ENCODE measurements at places on chromosomes 7 and 10. TPM values are rescaled to one million over a fixed set of nuclear protein-coding genes. Genes with fewer than 3 reads are reported as not detected.

GRCh38 chr10:70396140-70396539, 7.8 kb upstream of the EIF4EBP2 start:
- DNase-seq: no peak

DNA sequence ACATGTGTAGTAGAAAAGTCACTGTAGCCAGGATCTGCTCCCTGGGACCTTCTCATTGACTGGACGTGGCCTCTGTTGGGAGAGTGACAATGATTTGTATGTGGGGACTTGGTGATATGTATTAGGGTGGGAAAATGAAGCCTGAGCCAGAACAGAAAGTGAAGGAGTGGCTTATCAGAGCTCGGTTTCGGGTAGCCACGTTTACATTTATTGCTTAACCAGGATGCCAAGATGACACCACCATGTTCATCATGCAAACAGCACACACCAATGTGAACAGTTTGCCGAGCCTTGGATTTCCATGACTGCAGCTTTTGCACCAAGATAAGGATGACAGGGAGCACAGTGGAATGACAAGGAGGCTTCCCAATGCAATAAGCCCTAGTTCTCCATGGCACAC, 112.8 kb upstream of the STK17A start:
- no peak for DNase-seq

TMEM225B gene
- 1.1 TPM for total RNA-seq

GRCh38 chr7:132045002-132045401, 488.6 kb upstream of the PODXL start:
- DNase-seq: no peak

LSM8 gene
- 167 TPM for total RNA-seq

DNA sequence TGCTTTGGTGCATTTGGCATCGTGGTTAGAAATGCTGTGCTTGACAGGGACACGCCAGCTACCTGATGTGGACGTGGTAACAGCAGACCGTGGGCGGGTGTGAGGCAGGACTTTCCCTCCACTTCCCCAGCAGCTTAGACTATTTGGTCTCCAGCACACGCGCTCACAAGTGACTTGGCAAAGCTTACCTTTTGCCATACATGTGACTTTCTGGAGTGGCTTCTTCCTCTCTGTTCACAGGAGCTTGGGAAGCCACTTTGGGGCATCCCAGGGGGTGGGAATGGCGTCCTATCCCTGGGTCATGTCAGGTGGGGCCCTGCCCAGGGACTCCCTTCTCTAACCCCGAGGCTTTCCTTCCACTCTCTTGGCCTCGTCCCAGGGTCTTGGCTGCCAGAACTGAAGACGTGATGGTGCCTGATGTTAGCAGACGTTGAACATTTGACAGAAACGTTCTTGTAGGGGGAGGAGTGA, 228.7 kb upstream of the KLF6 start:
- no peak for DNase-seq

FGL2 gene
- total RNA-seq: 0.66 TPM

- DNase-seq: no peak
Measured at GRCh38 chr10:100829097-100829870, 83.5 kb upstream of the SLF2 start.

GRCh38 chr10:20622531-20623211, 274.4 kb downstream of the NEBL start:
- DNase-seq: no peak

- DNase-seq: no peak
Measured at GRCh38 chr7:5477723-5478531, 54.3 kb upstream of the TNRC18 start.

DNA sequence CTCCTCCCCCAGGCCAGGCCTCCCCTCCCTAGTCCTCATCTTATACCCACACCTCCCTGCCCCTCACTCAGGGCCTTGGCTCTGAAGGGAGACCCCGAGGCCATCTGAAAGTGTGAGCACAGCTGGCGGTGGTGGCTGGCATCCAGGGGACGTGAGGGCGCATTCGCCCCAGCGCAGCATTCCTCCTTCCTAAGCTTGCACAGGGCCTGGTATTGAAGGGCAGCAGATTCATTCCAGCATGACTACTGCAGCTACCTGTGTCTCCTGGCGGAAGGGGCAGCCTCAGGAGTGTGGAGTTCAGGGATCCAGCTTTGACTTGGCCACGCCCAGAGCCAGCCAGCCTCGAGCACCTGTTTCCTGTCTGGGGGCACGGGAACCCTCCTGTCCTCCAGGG, 72.6 kb downstream of the PARP12 start:
- no peak for DNase-seq

SPDYE1 gene
- total RNA-seq: not detected

LBX1 gene
- 0.12 TPM for total RNA-seq

DNA sequence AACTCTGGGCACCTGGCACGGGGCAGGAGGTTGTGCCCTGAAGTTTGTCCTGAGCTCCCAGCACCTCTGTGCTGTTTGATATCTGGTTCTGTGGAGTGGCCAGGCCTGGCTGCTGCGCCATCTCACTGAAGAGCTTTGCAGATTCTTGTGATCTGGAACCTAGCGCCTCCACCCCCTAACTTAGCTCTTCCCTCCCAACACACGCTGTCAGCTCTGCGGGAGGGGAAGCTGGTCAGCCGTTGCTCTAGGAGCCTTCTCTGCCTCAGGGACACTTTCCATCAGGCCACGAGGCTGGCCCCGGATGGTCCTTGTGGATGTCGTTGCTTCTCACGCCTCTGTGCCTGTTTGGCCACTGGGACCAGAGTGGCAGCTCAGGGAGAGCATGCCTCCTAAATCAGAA, 213.2 kb downstream of the CCDC3 start:
- DNase-seq: no peak

- DNase-seq: no peak
Measured at GRCh38 chr10:26031300-26031699, 97.3 kb downstream of the MYO3A start.

DNA sequence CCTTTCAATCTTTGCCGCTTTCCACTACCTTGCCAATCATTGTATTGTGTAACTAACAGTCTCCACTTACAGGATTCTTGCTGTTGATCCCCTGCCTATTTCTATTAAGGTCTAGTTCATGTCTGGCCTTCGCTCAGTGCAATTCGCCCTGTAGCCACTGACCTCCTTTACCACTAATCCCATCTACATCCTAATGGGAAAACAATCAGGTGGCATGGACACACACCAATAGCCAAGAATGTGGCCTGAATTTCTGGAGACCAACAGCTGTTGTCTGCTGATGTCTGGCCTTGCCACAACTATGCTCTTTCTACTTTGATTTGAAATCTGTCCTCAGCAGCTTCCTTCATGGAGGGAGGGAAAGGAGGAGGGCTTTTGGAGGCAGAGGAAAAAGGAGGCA, 546.2 kb downstream of the SORCS3 start:
- no peak for DNase-seq

RNF148 gene
- total RNA-seq: 0.25 TPM

LRRD1 gene
- not detected for total RNA-seq
